ENCODE measurements at places on chromosomes 4 and X.
A peak's percentile ranks its signal among the peaks of the same experiment; 100 is the strongest.

DNA sequence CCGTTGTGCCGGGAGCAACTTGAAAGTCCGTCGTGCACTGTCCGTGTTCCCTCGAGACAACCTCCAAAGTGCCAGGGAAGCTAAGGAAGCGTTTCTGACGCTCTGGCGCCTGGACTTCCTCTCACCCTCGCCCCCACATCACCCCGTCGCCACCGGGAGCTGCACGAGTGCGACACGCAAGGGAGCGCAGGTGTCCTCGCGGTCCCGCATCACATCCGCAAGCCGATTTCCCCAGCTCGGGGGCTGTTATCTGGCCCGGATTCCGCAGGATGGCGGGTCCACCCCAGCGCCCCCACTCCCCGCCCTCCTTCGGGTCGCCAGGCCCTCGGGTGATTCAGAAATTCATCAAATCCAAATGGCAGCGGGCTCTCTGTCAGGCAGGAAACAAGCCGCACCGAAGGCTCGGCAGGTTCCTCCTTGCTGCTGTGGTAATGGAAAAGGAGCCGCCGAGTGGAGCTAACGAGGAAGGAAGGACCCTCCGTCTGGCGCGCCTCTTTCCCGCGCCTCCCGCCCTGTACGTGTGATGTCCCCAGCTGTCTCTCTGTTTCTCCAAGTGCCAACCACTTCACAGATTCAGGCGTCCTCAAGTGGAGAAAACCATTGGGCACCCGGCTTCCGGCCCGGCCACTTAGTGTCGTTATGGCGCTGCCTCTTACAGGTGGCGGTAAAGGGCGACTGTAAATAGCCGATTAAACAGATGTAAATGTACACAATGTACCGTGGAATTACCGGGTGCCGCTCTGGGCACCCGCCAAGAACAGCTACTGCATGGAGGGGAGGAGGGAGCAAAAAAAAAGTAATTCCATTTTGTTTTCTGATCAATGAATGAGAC is 921 bp upstream of the SETD7 start:
- peak; percentile 55 for DNase-seq

- no peak for DNase-seq
These were observed 32.1 kb downstream of the FBXW7 start for GRCh38 chr4:152503653-152504290.

DNA sequence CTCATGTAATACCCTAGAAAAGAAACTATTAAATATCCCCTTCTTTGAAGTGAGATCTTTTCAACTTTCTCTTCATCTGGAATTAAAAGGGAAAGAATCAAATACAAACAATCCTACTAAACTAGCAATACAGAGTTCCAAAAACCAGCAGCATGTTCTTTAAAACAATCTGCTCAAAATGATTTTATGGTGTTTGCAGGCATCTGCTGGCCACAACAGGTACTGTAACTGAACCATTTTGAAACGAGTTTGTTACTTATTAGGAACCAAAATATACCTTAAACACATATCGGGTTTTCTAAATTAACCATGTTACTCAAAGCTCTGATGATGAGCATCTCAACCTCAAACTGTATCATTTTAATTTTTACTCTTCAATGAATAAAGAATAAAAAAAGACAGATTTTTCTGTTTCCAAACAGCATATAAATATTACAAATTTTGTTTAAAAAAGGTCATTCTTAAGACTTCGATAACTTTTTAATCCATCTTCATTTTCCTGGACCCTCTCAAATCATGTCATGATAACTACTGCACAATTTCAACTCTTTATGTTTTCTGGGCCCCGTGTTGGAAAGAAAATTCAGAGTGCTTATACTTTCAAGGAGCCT is 56.5 kb downstream of the ARAP2 start:
- no peak for DNase-seq

GRCh38 chrX:1450361-1451161 is 2.1 kb downstream of the ASMTL start:
- no peak for DNase-seq

DNA sequence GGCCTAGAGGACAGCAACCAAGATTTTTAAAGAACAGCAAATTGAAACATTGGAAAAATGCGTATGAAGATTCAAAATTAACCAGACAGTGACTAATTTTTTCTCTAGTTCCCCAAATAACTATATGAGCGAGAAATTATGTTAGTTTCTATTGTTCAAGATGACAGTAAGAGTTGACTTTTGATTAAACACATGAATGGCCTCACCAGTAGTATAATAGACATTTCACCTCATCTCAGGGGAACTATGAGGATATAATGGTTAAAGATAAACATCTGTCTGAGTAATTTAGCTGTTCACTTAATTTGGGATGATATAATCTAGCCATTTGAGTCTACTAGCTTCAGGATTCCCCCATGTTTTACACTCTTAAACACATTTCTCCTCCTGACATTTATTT is 380.9 kb upstream of the NWD2 start:
- no peak for DNase-seq

DNA sequence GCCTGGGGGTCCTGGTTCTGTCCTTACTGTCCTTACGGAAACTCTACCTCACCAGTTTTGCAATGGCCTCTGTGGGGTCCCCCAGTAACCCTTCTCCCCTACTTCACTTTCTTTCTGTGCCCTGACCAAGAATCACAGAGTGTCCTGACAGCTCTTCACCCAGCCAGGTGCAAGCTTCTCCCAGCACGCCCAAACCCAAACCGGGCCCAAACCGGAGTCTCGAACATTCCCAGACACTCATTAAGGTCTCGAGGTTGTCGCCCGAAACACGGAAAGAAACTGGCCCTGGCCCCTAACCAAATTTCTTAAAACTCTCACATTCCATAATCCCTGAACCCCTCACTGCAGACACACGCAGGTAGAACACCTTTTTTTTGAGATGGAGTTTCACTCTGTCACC is 19.1 kb downstream of the TRIML1 start:
- DNase-seq: no peak

- DNase-seq: no peak
These were observed 185.6 kb upstream of the FSTL5 start for GRCh38 chr4:162349395-162349794.

DNA sequence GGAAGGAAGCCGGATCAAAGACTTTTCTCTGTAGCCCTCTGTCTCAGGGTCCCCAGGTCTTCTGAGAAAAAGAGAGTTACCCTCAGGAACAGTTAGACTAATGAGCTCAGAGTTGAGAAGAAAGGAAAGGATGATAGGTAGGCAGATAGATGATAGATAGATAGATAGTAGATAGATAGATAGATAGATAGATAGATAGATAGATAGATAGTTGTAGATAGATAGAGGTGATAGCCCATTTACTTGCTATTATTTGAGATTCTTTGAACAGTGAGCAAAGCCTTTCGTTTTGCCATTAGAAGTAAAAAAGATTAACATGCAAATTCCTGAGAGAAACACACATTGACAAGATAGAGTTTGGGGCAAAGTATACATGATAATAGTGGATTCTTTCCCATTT is 86.9 kb upstream of the KIT start:
- DNase-seq: no peak

DNA sequence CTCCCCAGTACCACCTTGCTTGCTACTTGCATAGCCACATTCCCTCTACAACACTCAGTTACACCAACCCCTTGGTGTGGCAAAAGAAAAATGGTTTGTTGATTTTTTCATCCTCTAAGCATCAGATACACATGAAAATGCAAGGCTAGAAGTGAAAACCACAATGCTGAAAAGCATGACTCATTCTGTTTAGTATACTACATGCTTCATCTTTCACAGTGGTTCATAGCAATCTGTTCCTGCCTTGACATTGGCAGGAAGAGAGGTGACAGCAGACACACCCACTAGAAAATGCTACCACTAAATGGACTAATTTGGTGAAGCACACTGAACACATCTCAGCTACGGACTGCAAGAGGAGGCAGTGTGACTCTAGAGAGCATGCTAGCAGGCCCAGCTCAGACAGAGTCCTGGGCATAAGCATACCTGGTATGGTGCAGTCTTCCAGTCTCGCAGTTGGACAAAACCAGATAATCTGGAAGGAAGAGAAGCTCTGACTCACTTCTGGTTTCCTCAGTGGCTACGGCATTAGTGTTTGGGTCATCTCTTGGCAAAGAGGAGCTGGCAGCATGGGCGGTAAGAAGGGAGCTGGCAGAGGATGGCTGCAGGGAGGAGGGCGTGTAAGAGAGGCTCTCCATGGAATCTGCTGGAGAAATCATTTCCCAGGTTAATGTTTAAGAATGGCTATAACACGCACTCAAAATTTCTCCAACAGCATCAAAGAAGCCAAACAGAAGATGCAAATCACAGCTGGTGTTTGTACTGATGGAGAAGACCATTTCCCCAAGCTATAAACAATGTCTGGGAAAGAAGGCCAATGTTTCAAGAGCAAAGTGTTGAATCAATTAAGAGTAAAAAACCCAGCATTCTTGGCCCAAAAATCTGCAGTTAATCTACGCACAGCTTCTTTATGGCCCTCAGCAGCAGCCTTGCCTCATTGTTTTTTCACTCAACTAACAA is 37.8 kb downstream of the GAB3 start:
- no peak for DNase-seq

GRCh38 chr4:119629142-119629471 is 503 bp upstream of the PDE5A start:
- DNase-seq: no peak

GRCh38 chr4:6573551-6573950 is 1.4 kb upstream of the MAN2B2 start:
- no peak for DNase-seq

- DNase-seq: no peak
These were observed 4.7 kb downstream of the MAEA start for GRCh38 chr4:1294424-1294823.

GRCh38 chr4:186606591-186606992 is 51.2 kb upstream of the MTNR1A start:
- DNase-seq: no peak

DNA sequence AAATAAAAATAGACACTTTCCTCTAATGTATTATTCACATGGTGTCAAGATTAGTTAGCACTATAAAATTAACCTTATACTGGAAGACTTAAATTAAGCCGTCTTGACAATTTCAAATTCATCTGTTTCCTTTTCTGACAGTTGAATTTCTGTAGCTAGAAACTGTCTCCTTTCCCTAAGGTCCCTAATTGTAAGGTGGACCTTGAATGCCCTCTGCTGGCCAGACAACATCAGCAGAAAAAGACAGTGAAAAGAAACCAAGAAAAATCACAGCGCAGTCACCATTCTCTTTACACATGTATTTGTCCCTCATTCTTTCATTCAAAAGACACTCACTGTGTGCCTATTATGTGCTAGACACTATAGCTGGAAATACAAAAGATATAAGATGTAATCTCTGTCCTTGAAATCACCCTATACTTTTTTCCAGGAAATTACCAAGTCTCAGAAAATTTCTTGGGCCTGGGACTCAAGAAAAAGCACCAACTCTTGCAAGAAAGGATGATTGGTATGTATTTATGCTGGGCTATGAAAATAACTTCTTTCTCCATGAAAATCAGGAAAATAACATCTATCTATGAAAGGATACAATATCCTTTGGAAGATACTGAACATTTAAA is 32.7 kb upstream of the AMBN start:
- DNase-seq: no peak

- no peak for DNase-seq
These were observed 139.3 kb upstream of the FRMPD4 start for GRCh38 chrX:11998944-11999343.

DNA sequence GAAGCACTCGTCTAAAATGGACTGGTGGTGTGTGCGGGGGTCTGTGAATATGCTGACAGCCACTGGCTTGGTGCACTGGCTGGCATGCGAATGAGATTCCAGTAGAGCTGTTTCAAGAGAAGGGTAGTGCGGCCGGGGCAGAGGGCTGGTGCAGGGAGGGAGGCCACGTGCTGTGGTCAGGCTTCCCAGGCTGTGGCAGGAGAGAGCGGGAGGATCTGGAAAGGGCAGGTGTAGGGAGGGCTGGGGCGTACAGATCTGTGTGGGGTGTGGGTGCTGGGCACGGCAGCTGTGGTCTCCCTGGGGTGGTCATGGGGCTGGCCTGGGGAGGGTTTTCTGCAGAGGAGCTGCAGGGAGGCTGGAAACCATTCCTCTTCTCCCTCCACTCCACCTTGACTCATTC is 30.2 kb downstream of the SORCS2 start:
- DNase-seq: no peak

- DNase-seq: no peak
These were observed 1083.2 kb upstream of the PCDH7 start for GRCh38 chr4:29636961-29637360.

DNA sequence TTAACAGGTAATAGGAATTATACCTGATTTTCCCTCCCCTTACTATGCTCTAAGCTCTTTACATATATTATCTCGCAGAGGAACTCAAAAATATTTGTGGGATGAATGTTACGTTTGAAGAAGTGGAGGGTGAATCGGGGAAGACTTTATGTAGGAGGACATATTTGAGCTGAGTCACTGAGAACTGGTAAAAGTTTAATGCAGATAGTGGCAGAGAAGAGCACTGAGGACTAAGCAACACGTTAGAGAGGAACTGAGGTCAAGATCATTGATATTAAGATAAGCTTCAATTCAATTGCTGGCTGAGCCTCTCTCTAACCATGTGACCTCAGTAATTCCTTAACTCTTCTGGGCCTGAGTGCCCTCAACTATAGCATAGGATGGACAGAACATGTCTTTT is 26.4 kb upstream of the ELOVL6 start:
- no peak for DNase-seq

- no peak for DNase-seq
These were observed 674.8 kb downstream of the IQCM start for GRCh38 chr4:149140841-149141240.

DNA sequence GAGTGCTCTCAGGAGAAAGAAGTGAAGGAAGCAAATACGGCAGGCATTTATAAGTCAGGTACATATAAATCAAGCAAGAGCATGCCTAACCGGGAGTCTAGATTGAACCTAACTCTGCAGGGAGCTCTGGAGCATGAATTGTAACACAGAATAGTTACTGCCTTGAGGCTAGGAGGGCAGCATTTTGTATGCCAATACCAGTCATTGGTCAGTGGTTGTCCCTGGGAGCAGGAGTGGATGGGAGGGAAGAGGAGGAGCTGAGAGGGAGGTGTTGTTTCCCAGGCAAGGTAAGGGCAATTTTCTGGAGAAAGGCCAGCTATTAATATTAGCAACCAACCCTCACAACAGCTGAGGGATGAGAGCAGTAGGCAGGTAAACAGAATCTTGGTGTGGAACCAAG is 224.7 kb upstream of the DCAF8L1 start:
- DNase-seq: no peak

- no peak for DNase-seq
These were observed 133.8 kb upstream of the STIM2 start for GRCh38 chr4:26726655-26727387.

GRCh38 chr4:106594291-106594952 is 225.8 kb upstream of the GIMD1 start:
- DNase-seq: no peak
